ENCODE measurements at places on chromosomes 5 and 9. TPM values are rescaled to one million over a fixed set of nuclear protein-coding genes. Genes with fewer than 3 reads are reported as not detected.

GRCh38 chr5:174402222-174402812 lies 322.1 kb upstream of the MSX2 start:
- DNase-seq = no peak

DNA sequence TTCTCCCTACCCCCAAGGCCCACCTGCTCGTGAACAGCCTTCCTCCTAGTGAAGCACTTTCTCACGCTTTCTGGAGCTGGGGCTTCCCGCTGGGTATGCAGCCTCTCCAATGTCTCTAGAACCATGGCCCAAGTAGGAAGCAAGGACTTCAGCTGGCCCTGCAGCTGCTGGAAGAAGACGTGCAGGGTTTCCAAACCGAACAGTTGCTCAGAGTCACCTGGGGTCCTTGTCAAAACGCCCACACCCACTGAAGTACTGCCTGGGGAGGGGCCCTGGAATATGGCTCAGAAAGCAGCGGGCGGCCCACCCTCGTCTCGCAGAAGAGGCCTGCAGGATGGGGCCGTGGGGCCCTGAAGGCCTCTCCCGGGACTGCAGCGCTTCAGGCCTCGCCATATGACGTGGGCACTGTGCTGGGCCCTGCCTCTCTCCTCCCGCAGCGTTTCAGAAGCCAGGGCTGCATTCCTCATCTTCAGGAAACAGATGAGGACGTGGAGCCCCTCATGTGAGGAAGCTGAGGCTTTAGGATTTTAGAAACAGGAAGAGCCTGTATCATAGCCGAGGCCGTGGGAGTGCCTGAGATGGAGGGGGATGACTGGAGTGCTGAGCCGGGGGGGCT lies 116.0 kb upstream of the LMX1B start:
- DNase-seq = no peak

DNA sequence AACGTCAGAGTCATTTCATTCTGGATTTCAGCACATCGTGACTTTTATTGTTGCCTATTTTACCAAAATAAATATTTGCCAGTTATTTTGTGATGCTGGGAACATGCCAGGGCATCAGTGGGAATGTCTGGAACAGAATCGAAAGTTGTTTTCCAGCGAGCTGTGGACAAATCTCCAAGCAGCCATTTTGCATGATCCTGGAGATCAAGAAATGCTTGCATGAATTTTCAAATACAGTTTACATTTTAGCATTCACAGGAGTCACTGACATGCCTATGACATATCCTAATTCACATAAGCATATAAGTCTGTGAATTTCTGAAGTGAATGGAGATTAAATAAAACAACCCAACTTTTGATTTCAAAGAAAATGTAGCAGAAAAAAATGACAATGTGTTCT lies 119.4 kb downstream of the VCAN start:
- no peak for DNase-seq

GRCh38 chr5:43693411-43693810 lies 90.4 kb downstream of the NNT start:
- DNase-seq = no peak

DNA sequence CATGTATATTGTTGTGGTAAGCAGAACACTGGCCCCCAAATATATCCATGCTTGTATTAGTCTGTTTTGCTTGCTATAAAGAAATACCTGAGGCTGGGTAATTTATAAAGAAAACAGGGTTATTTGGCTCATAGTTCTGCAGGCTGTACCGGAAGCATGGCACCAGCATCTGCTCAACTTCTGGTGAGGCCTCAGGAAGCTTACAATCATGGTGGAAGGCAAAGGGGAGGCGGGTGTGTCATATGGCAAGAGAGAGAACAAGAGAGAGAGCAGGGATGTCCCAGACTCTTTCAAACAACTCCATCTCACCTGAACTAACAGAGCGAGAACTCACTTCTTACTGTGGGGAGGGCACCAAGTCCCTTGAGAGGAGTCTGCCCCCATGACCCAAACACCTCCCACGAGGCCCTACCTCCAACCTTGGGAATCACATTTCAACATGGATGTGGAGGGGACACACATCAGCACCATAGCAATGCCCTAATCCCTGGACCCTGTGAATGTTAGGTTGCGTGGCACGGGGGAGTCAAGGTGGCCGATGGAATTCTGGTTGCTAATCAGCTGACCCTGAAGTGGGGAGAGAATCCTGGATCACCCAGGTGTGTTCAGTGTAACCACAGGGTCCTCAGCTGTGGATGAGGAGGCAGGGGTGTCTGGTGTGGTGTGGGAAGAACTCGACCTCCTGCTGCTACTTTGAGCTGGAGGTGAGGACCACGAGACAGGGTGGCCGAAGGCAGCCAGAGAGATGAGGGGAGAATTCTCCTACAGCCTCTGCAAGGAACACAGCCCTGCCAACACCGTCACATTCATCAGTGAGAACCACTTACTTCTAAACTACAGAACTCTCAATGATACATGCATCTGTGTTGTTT lies 172.8 kb downstream of the AUH start:
- no peak for DNase-seq

DNA sequence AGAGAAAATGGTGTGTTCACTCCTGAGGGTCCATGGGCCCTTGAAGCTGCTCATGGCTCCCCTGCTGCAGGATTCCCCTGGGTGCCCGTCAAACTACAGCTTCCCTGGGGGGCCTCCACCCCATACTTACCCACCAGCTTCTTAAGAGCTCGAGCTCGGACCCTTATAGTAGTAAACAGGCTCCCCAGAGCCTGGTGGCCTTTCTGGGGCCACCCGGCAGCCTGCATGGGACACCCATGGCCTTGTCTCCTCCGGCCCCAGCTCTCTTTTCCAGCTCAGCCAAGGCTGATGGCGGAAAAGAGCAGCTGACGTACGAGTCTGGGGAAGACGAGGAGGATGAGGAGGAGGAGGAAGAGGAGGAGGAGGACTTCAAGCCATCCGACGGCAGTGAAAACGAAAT lies 4.2 kb upstream of the CEL start:
- no peak for DNase-seq

DNA sequence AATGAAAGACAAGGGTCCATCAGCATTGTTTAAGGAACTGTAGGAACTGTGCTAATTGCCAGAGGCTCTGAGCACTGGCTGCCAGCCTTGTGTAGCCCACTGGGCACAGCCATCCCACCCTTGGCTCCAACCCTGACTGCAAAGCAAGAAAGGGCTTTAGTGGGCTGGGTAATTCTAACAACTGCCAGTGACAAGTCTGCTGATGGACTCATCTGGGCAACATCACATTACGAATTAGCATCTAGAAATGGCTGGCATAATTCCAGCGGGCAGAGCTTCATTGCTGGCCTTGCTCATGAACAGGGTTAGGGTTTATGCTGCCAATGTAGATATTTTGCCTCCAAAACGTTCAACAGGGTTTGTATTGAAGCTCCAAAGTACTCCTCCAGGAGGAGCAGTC lies 326.9 kb downstream of the ARHGEF28 start:
- DNase-seq = no peak

GRCh38 chr5:156386976-156387375 lies 60.0 kb downstream of the SGCD start:
- DNase-seq = no peak

DNA sequence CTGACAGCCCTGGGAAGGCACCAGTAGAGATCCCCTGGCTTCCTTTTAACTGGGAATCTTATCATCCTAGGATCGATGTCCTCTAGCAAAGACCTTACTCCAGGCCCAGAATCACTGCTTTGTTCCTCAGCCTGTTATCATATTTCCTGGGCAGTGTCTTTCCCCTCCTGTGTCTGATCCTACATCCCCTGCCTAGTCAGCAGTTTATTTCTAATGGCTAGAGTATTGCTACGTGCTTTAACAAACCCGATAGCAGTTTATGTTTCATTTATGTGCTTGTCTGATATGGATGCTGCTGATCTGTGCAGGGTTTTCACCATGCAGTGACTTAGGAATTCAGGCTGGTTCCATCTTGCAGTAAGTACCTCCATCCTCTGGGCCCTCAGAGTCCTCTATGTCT lies 20.9 kb upstream of the BARX1 start:
- no peak for DNase-seq

The OR13C5 gene
- not detected for total RNA-seq

The SPINK7 gene
- total RNA-seq = not detected

The MARCHF11 gene
- not detected for total RNA-seq

The LHX2 gene
- not detected for total RNA-seq

All from mucosa of descending colon (tissue), 3 donors.